ENCODE measurements at places on chromosomes 4 and X. TPM values are rescaled to one million over a fixed set of nuclear protein-coding genes. Genes with fewer than 3 reads are reported as not detected.

ASB12 gene
- total RNA-seq = not detected

CYBB gene
- total RNA-seq = not detected

MXRA5 gene
- not detected for total RNA-seq

GUCY2F gene
- total RNA-seq = not detected

DCK gene
- total RNA-seq = 31.4 TPM

MAGEE1 gene
- total RNA-seq = 3.7 TPM

MAGEC1 gene
- not detected for total RNA-seq

DMRTC1B gene
- total RNA-seq = 0.37 TPM

PAGE2B gene
- 4.7 TPM for total RNA-seq

Data from activated T-helper 17 cell treated with anti-CD3 and anti-CD28 coated beads, Interleukin-2, amount 50 U/mL, for 72 hours (primary cell).